ENCODE measurements at places on chromosomes 3 and 15. TPM values are rescaled to one million over a fixed set of nuclear protein-coding genes. Genes with fewer than 3 reads are reported as not detected.

DNA sequence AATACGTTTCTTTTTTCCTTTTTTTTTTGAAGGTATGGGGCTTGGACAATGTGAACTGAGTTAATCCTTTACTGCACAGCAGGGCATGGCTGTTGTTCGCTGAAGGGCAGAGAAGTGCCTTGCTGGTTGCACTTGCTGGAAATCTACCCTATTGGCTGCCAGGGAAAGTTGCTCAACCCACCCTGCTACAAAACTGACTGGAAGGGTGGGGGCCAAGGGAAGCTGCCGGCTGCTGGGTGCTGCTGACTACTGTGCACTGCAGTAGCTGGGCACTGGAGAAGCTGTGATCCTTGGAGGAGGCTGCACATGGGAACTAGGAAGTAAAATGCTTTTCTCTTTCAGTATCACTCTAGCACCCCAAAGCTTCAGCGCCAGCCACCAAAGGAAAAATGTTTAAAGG, 70.5 kb downstream of the ETV5 start:
- H3K36me3 ChIP-seq, result no peaks in the 10 kb centered on the region
- H3K27me3 ChIP-seq, result no peaks in the 10 kb centered on the region
- no peak for DNase-seq
- no peaks in the 10 kb centered on the region for H3K4me1 ChIP-seq
- H3K4me3 ChIP-seq, result no peak overlapping the region

DNA sequence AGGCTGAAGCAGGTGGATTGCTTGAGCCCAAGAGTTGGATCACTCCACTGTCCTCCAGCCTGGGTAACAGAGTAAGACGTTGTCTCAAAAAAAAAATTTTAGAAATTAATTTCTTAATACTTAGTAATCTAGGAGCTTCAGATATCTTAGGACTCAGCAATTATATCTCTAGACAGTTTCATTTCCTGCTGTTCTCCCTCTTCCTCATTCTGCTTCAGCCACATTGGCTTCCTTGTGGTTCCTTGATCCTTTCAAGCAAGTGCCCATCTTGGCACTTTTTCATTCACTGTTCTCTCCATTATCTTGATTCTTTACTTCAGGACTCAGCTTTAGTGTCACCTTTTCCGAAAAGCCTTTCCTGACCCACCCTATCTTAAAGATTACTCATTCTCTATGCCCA, 22.5 kb downstream of the TMEM202 start:
- no peaks in the 10 kb centered on the region for H3K36me3 ChIP-seq
- no peak overlapping the region for H3K27ac ChIP-seq
- no peak overlapping the region for H3K4me3 ChIP-seq
- no peaks in the 10 kb centered on the region for H3K4me1 ChIP-seq
- no peak for DNase-seq
- peaks cover 31% of the 10 kb centered on the region for H3K27me3 ChIP-seq

DNA sequence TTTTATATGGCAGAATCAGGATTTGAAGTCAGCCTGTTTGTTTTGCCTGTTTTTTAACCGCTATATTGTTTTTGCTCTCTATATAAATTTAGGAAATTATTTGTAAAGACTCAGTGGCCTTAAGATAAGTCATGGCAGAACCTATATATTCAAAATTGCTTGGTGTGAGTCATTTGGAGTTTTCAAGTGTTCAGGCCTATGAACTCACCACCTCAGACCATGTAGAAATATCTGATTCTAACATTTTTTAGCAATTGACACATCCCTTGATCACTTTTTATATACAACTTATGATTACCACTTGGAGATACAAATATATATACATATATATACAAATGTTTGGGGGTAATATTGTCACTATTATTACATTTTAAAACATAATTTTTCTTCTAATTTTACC, 95.7 kb downstream of the VGLL3 start:
- no peak overlapping the region for H3K27ac ChIP-seq
- no peaks in the 10 kb centered on the region for H3K4me1 ChIP-seq
- H3K36me3 ChIP-seq, result no peaks in the 10 kb centered on the region
- H3K27me3 ChIP-seq, result no peaks in the 10 kb centered on the region
- no peak overlapping the region for H3K4me3 ChIP-seq
- DNase-seq, result no peak

DNA sequence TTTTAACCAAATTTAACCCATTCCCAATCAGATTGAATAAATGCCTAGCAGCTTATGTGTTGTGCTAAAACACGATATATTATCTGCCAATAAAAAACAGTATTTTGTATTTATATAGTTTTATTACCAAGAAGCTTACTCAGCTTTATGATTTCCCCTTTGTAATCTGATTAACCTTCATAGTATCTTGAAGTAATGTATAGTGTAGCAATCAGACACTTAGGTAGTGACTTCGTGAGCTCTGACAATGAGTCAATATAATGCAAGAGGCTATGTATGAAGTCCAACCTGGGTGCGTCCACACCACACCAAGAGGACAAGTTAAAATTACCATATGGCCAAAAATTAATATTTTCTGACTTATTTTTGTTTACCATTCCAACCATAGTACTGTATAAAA, 2.1 kb upstream of the CNBP start:
- no peaks in the 10 kb centered on the region for H3K4me1 ChIP-seq
- H3K27ac ChIP-seq, result peak overlapping the region; percentile 16
- no peak for DNase-seq
- no peaks in the 10 kb centered on the region for H3K27me3 ChIP-seq
- H3K36me3 ChIP-seq, result peaks cover 36% of the 10 kb centered on the region
- H3K4me3 ChIP-seq, result peak overlapping the region; percentile 25

DNA sequence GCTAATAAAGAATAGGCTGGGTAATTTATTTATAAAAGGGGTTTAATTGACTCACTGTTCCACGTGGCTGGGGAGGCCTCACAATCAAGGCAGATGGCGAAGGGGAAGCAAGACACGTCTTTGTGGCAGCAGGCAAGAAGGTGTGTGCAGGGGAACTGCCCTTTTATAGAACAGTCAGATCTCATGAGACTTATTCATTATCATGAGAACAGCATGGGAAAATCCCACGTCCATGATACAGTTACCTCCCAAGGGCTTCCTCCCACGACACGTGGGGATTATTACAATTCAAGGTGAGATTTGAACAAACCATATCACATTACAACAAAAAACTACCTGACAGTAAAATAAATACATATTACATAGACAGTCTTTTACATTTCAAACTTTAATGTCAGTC, 414.9 kb downstream of the NAALADL2 start:
- no peaks in the 10 kb centered on the region for H3K36me3 ChIP-seq
- DNase-seq, result no peak
- H3K4me3 ChIP-seq, result no peak overlapping the region

DNA sequence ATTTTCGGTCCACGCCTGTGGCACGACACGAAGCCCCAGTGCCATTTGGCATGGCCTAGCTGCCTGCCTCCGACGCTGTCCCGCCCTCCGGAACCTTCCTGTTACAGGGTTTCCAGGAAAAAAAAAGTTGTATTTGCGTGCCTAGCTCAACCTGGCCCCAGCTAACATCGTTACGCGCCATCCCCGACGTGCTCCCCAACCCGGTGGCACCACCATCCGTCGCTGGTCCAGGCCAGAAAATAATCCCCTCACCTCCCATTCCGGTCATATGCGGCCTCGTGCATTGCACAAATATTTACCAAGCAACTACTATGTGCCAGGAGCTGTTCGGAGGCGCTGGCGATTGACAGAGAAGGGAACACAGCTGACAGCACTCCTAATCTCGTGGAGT, 1.4 kb upstream of the CYP1A1 start:
- no peaks in the 10 kb centered on the region for H3K36me3 ChIP-seq
- no peak for DNase-seq
- H3K27ac ChIP-seq, result no peak overlapping the region
- no peaks in the 10 kb centered on the region for H3K4me1 ChIP-seq

- H3K27ac ChIP-seq, result no peak overlapping the region
- peaks cover 21% of the 10 kb centered on the region for H3K4me1 ChIP-seq
- H3K4me3 ChIP-seq, result no peak overlapping the region
Observed at GRCh38 chr3:12473511-12473910, 10.8 kb upstream of the TSEN2 start.

DNA sequence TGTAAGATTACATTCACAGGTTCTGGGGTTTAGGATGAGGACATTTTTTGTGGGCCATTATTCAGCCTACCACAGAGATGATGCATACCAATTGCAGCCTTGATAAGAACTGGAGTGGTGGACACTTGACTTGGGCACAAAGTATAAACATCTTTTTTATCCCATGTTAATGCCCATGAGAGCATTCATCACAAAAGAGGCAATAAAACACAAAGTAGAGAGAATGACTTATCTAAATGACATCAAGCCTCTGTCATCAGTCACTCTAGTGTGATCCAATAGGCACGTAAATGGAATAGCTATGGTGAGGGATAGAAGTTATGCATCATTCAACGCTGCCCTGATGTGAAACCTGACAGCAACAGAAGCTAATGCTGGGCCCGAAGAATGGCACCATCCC, 25.8 kb downstream of the VEPH1 start:
- no peak for DNase-seq
- H3K4me1 ChIP-seq, result no peaks in the 10 kb centered on the region
- H3K27me3 ChIP-seq, result no peaks in the 10 kb centered on the region
- no peak overlapping the region for H3K4me3 ChIP-seq
- H3K27ac ChIP-seq, result no peak overlapping the region

GRCh38 chr3:45017821-45018220, 8.3 kb upstream of the CLEC3B start:
- no peaks in the 10 kb centered on the region for H3K27me3 ChIP-seq
- H3K27ac ChIP-seq, result no peak overlapping the region
- H3K36me3 ChIP-seq, result peaks cover 16% of the 10 kb centered on the region
- H3K4me3 ChIP-seq, result no peak overlapping the region

DNA sequence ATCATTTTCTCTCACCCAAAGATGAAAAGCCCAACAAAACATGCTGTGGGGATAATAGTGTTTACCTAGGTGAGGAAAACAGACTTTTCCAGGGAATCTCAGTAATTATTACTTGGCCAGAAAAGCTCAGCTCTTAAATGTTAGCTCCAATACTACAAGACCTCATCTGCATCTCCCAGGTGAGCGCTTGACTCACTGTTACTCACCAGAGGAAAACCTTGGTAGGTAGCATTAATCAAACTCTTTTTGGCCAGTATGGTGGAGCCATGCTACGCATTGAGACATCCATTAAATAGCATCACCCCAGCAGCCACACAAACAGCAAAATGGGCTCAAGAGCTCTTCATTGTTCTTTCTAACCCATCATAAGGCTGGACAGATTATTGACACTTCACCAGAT, 99.0 kb downstream of the TIGIT start:
- no peaks in the 10 kb centered on the region for H3K27me3 ChIP-seq
- H3K27ac ChIP-seq, result no peak overlapping the region
- peaks cover 6% of the 10 kb centered on the region for H3K4me1 ChIP-seq
- no peak for DNase-seq

DNA sequence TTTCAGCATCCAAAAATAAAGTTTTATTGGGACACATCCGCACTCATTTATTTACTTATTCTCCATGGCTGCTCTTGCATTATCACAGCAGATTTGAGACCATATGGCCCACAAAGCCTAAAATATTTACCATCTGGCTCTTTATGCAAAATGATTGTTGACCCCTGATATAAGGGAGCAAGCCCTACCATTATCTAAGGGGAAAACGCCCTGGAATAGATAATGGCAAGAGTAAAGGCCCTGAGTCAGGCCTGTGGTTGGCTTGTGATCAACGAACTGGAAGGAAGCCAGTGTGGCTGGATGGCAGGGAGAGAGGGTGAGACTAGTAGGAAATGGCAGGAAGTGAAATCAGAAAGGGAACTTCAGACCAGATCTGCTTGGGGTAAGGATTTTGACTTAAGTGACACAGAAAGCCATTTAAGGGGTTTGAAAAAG, 24.6 kb upstream of the DMXL2 start:
- H3K27ac ChIP-seq, result no peak overlapping the region
- peaks cover 6% of the 10 kb centered on the region for H3K4me1 ChIP-seq
- peak; percentile 70 for DNase-seq
- no peak overlapping the region for H3K4me3 ChIP-seq
- H3K27me3 ChIP-seq, result peaks cover 11% of the 10 kb centered on the region

DNA sequence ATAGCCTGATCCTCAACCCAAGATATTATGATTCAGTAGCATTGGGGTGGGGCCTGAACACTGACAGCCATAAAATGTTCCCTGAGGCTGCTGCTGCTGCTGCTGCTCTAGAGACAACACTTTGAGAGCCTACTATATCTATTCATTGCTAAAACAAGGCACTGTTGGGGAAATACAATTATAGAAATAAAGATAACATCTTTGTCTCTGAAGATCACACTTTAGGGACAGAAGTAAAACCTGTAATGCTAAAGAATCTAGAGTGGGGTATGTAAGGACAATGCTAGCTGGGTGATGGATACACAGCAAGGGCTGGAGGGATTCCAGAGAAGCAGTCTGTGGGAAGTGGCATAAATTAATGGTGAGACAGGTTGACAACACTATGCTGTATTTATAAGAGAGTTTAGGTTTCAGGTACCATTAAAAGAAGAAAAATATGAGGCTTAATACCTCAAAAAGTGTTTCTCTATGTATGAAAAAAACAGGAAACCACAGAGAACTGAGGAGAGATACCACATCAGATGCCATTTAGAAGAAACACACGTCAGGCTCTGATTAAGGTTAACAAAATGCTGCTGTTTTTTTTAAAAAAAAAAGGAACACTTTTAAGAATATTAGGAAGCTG, 115.9 kb downstream of the CBLB start:
- peaks cover 6% of the 10 kb centered on the region for H3K36me3 ChIP-seq
- H3K4me3 ChIP-seq, result no peak overlapping the region
- peaks cover 10% of the 10 kb centered on the region for H3K4me1 ChIP-seq
- no peaks in the 10 kb centered on the region for H3K27me3 ChIP-seq
- peak; percentile 35 for DNase-seq

DNA sequence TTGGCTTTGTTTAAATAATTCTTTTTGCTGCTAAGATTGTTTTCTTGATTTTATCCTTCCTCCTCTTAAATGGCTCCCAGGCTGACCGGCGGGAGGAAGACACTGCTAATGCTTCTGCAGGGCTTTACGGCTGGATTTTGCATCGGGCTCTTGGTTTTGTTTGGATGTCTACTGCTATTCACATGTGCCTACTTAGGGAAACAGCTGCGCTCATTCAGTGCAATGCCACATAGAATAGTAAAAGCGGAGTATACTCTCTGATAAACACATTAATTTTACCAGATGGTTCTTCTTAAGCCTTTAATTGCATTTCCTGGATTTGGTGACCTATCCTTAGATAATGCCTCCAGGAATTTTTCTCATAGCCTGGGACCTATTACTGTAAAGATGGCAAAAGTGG, 146.6 kb downstream of the THSD4 start:
- H3K4me3 ChIP-seq, result no peak overlapping the region
- H3K27ac ChIP-seq, result no peak overlapping the region
- H3K4me1 ChIP-seq, result no peaks in the 10 kb centered on the region
- no peaks in the 10 kb centered on the region for H3K27me3 ChIP-seq
- DNase-seq, result no peak

UQCRC1 gene
- total RNA-seq, result 413 TPM

MAGI1 gene
- total RNA-seq, result 6.3 TPM

TBC1D21 gene
- total RNA-seq, result not detected

PLXNB1 gene
- 101 TPM for total RNA-seq

KCNMB2 gene
- not detected for total RNA-seq

FAM107A gene
- not detected for total RNA-seq
